Hematopoietic multipotent progenitor cell treated with erythropoietin and hydrocortisone succinate and interleukin-3 and kit ligand, for 6 days (in vitro differentiated cells): ENCODE measurements at places on chromosomes 6 and 20.
A peak's percentile ranks its signal among the peaks of the same experiment; 100 is the strongest.

GRCh38 chr6:154596701-154597100 lies 86.2 kb upstream of the CNKSR3 start:
- DNase-seq: no peak

DNA sequence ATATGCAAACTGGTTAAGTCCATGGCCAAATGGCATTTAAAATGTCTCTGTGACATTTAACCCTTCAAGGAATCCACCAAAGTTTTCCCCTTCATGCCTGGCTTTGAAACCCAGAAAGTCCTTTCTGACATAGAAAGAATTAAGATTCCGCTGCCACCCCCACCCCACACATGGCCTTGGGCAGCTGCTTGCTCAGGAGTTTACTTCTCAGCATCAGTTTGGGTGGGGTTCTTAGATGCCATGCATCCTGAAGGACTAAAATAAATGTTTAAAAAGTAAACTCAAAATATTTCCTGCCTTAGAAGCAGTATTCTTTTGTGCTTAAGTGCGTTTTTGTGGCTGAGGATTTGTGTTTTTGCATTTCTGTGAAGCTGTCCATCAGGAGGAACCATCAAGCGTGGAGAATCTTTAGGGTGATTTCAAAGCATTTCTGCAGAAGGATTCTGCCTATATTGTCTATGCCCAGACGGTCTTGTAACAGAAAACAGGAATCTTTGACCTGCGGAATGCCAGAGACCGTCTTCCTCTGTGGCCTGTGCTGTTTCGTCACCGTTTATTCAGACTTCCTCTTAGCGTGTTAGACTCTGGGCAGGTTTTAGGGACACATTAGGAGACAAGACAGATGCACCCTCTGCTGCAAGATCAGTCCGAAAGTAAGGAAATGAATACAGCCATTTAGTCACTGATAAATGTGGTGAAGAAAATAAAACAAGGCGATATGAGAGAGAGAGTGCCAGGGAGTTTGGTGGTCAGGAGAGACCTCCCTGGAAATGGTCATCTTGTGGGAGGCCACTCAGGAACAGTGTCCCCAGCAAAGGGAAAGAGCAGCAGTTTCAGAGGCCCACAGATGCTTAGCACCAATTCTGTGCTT lies 6.2 kb downstream of the DUSP22 start:
- DNase-seq: peak; percentile 70

GRCh38 chr6:144177726-144178125 lies 27.4 kb downstream of the STX11 start:
- no peak for DNase-seq

DNA sequence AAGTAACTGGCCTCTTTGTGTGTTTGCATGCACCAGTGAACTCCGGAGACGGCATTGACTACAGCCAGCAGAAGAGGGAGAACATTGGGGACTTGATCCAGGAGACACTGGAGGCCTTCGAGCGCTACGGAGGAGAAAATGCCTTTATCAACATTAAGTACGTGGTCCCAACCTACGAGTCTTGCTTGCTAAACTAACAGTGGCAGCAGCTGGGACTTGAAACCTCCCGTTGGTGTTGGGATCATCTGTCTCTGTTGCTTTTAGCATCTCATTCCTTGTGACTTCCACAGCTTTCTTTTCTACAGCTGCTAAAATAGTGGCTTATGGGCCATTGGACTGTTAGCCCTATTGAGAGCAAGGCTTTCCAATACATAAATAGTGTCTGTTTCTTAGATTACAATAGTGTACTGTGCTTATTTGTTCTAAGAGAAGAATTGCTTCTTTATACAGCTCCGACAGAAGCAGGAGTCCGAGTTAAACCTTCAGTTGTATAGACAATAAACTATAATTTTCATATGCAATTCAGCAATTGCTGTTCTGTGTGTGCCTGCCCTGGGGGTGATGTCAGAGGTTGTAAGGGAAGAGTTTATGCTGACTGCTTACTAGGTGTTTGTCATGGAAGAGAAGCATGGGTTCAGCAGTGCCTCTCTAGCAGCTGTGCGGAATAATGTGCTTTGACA lies 99.6 kb upstream of the QKI start:
- no peak for DNase-seq

- no peak for DNase-seq
These were observed 262.8 kb downstream of the TBC1D7 start for GRCh38 chr6:13065581-13065980.

- no peak for DNase-seq
These were observed 71.8 kb downstream of the ALDH8A1 start for GRCh38 chr6:134878136-134878535.

- DNase-seq: no peak
These were observed 165.7 kb upstream of the AFDN start for GRCh38 chr6:167660944-167661551.

DNA sequence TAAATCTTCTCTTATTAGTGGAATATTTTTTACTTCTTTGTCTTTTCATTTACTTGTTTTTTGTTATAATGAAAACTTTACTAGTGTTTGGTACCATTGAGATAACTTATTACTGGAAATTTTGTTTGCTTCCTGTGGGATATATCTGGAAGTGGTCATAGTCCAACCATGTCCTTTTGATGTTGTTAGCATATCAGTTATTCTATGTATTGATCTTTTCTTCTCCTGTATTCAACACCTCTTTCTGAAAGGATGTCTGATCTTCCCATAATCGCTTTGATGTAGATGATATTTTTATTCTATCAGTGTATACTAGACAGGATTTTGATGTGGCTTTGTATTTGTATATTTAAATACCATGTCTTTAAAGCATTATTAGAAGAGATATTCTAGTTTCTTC lies 17.0 kb downstream of the ZNF451 start:
- no peak for DNase-seq

GRCh38 chr6:168265394-168265793 lies 54.2 kb downstream of the DACT2 start:
- DNase-seq: no peak

DNA sequence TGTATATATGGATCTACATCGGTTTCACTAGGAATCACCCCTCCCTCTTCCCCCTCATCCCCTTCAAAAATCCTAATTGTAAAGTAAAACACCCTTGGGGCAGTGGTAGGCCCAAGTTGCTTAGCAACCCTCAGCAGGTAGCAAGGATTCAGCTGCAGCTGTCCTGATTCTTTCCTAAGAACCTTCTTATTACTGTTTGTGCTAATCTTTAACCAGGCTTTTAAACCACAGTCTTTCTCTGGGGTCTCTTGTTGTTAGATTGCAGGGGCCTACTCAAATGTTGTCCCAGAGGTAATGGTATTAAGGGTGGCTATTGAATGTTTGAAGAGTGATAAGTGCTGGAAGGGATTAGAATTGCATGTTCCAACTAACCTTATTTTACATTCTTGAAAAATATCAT lies 46.4 kb downstream of the PRL start:
- no peak for DNase-seq

DNA sequence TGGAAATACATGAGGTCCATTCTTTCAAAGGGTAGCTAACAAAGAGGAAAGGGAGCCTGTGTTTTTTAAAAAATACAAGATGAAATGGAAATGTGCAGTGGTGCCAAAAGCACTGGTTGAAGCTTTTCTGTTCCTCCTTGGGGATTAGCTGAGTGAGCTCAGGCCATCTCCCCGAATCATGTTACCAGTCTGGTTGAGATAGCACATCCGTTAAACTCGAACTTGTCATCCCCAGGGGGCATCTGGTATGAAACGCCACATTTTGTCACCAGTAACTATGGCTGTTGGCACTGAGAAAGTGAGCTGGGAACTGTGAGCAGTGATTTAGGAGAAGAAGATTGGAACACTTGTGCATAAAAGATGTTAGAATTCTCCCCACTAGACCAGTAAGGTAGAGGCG lies 196.2 kb downstream of the SAMD5 start:
- no peak for DNase-seq

- DNase-seq: no peak
These were observed 233.1 kb upstream of the FERMT1 start for GRCh38 chr20:6355754-6356451.

- DNase-seq: no peak
These were observed 43.0 kb upstream of the CD83 start for GRCh38 chr6:14074476-14075094.

DNA sequence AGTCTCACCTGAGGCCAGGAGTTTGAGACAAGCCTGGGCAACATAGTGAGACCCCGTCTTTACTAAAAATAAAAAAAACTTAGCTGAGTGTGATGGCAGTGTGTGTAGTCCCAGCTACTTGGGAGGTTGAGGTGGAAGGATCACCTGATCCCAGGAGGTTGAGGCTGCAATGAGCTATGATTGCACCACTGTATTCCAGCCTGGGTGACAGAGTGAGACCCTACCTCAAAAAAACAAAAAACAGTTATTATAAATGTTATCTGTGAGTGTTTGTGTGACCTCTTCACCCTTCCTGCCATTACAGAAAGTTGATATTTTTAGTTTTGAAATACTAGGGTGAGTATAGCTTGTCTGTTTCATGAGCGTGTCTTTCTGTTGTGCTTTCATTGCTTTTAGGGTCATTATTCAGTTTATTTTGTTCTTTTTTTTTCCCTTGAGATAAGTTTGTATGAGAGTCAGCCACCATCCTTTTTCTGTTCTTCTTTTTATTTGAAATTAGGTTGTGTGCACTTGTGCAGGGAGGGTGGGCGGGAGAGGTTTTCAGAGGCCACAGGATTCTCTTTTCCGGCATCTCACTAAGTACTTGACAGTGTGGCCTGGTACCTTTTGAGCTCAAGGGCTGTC lies 26.2 kb downstream of the CDYL start:
- DNase-seq: no peak

DNA sequence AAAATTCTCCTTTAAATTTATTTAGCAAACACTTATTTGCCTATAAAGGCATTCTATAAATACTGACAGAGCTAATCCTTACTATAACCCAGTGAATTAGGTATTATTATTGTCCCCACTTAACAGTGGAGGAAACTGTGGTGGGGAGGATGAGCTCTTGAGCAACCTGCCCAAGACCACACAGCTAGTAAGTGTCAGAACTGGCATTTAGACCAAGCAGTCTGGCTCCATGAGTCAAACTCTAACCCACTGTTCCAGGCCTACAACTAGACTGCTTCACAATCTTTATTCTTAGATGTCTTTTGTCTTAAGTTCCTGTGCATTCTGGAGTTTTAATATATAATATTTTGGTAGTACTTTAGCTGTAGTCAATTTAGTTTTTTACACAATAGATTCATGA lies 530.8 kb downstream of the BCKDHB start:
- DNase-seq: no peak

DNA sequence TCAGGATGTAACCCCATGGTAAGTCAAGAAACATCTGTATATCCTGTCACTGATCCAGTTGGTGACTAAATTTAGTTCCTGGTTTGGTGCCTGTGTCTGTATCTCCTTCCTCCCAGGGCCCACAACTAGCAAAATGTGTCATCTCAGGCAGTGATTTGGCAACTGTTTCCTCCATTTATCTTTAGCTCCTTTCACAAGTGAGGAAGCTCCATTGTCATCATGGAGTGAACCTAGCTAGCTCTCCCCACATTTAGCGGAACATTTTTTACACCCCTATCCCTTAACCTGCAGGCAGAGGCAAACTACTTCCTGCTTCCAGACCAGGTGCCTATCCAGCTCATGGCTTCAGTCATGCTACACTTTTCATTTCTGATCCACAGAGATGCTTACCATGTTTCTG lies 99.5 kb downstream of the IPCEF1 start:
- DNase-seq: peak; percentile 50

DNA sequence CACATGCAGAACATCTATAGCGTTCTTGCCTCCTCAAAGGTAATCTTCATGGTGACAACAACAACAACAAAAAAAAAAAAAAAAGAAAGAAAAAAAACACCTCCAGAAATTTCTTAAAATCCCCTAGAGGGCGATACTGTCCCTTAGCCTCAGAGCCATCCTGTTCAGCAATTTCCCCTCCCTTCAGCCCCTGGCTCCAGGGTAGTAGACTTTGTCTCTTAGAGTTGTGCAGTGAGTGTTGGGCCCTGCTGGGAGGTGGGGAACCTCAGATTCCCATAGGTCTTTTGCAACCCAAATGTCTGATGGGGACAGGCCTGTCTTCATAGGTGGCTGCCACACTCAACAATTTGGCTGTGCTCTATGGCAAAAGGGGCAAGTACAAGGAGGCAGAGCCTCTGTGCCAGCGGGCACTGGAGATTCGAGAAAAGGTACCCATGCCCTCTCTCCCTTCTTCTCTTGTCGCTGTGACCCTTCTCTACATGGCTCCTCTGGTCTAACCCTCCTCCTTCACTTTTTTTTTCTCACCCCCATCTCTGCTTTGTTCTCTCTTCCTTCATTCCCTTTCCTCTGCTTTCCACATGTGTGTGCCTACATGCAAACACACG lies 6.0 kb upstream of the PTK7 start:
- DNase-seq: peak; percentile 80

DNA sequence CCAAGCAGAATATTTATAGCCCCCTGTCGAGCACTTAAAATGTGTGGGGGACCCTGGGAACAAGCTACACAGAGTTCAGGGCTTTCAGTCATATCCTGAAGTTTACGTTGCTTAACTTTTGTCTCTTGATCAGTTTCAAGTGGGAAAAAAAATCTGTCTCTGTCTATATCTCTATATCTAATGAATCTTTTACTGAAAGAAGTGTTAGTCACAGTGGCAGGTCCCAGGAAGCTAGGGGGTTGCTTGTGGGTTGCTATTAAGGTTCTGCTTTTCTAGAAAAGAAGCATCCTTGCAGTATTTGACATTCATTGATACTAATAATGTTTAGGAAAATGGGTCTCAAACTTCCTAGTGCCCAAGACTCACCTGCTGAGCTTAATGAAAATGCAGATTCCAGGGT lies 76.7 kb upstream of the CLDN20 start:
- no peak for DNase-seq

GRCh38 chr6:89443658-89444057 lies 10.7 kb downstream of the ANKRD6 start:
- DNase-seq: no peak

DNA sequence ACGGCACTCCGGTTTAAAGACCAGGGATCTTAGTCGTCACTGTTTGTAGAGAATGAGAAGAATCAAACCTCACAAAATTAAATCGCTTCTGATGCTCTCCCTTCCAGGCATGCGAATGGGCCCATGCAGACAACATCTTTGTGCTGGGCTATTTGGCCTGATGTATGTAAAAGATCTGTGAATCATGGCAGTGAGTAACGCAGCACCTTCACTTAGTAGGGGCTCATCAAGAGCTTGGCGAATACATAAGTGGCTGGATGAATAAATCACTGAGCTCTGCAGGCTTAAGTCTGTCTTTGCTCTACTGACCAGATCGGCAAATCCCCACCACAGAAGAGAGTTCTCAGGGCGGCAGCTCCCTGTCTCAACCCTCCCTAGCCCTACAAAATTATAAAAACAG lies 44.8 kb upstream of the AFDN start:
- no peak for DNase-seq

GRCh38 chr20:24210356-24210755 lies 221.8 kb upstream of the GGTLC1 start:
- no peak for DNase-seq

DNA sequence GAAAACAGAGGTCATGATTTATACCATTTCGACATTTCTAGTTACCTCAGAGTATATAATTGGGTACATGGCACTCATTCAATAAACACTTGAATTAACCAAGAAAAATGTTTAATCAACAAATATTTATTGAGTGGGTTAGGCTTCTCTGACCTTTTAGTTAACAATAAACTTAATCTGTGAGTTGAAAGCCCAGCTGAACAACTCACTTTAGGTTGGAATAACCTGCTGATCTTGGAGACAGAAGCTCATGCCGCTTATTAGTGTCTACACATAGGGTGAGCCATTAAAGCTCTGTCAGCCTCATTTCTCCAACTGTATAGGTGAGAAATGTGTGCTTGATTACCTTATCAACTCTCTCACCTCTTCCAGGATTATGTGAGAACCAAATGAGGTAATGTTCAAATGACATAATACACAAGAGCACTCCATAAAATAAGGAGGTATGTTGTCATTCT lies 98.2 kb upstream of the DTNBP1 start:
- DNase-seq: no peak

GRCh38 chr6:132020138-132020581 lies 69.0 kb upstream of the CCN2 start:
- no peak for DNase-seq
